ENCODE measurements at places on chromosomes 7 and 10.

GRCh38 chr7:18235819-18236218 lies 208.2 kb upstream of the PRPS1L1 start:
- DNase-seq, result no peak

GRCh38 chr7:2978408-2978807 lies 65.3 kb downstream of the CARD11 start:
- DNase-seq, result peak; percentile 8

- no peak for DNase-seq
Observed at GRCh38 chr7:32916006-32916405, 24.4 kb upstream of the KBTBD2 start.

GRCh38 chr10:11097686-11098085 lies 80.0 kb downstream of the CELF2 start:
- no peak for DNase-seq

DNA sequence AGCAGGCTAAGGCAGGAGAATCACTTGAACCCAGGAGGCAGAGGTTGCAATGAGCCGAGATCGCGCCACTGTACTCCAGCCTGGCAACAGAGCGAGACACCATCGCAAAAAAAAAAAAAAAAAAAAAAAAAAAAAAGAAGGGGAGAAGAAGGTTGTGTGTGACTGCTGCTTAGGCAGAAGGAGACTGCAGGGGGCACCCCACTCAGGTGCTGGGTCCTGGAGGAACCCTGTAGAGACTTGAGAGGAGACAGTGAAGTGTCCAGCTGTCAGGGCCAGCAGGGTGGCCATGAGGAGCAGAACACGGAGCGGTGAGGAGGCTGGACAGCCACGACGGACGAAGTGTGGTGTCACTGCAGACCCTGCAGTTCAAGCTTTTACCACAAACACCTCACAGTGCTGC lies 99.0 kb upstream of the NMT2 start:
- peak; percentile 10 for DNase-seq

DNA sequence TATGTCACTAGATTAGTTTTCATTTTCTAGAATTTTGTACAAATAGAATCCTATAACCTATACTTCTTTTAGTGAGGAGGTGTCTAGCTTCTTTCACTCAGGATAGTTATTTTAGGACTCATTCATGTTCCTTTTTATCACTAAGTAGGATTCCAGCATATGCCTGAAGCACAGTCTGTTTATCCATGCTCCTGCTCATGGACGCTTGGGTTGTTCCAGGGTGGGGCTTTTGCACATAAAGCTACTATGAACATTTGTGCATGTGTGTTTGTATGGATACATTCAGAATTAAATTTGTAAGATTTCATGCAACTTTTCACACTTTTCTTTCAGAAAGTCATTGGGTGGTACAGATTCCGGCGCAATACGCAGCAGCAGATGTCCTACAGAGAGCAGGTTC lies 24.6 kb downstream of the ABRAXAS2 start:
- no peak for DNase-seq

DNA sequence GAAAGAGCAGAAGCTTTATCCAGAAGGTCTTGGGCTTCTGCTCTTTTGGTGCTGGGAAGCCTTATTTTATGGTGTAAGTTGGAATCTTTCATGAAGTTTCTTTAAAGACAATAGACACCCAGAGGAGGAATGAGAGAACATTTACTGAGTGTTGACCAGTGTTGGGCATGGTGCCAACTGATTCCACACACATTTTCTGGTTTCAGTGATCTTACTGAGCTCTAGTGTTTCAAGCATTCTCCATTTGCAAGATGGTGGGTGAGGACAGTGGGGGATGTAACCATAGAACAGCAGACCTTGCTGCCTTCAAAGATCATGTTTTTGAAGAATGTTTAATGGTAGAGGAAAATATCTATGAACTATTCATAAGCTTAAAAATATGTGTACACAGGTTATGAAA lies 114.6 kb downstream of the LRMDA start:
- DNase-seq, result no peak

- DNase-seq, result peak; percentile 25
Observed at GRCh38 chr10:50316695-50317648, 65.7 kb upstream of the ASAH2 start.

GRCh38 chr7:10085231-10085630 lies 888.4 kb upstream of the PHF14 start:
- no peak for DNase-seq

DNA sequence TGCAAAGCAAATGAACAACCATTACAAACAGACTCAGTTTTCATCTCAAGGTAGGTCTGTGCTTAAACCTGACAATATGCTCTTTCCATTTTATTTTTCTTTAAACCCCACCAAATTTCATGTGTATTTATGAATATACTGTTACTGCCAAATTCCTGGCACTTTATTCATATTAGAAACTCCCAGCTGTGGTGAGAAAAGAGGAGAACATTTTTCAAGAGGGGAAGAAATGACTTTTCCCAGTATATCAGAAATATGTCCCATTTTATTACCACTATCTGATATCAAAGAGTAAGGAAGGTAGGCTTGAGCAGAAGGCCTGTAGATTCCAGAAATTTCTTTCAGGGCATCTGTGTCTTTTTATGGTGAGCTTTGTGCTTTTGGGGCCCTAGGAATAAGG lies 189.6 kb downstream of the ADAM12 start:
- DNase-seq, result no peak

- DNase-seq, result peak; percentile 92
Observed at GRCh38 chr7:47342296-47343060, 239.4 kb downstream of the TNS3 start.

- no peak for DNase-seq
Observed at GRCh38 chr7:31007634-31008033, 43.9 kb downstream of the GHRHR start.

All from erythroblast (primary cell).